ENCODE measurements at places on chromosomes 12 and 14.

- DNase-seq = no peak
Observed at GRCh38 chr14:101075025-101075800, 171.7 kb upstream of the RTL1 start.

GRCh38 chr12:108668542-108668941 lies 34.8 kb upstream of the SELPLG start:
- DNase-seq = no peak

GRCh38 chr14:93709249-93709648 lies 79.0 kb downstream of the PRIMA1 start:
- DNase-seq = no peak

DNA sequence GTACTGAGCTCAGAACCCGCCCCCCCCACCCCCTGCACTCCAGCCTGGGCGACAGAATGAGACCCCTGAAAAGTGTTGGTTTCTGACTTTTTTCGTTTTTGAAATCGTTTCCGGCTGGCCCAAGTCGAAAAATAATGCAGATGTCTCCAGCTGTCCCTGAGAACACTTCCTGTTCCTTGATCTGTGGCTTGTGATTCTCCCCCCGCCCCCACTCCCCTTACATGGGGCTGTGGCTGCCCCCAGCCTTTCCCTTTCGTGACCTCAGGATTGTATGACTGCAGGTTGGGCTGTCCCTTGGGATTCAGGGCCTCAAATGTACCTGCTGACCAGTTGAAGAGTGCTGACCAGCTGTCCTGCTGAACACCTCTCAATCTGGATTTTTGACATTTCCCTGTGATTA lies 34.1 kb downstream of the NOC4L start:
- no peak for DNase-seq

GRCh38 chr12:67601126-67601525 lies 47.4 kb upstream of the DYRK2 start:
- DNase-seq = no peak

DNA sequence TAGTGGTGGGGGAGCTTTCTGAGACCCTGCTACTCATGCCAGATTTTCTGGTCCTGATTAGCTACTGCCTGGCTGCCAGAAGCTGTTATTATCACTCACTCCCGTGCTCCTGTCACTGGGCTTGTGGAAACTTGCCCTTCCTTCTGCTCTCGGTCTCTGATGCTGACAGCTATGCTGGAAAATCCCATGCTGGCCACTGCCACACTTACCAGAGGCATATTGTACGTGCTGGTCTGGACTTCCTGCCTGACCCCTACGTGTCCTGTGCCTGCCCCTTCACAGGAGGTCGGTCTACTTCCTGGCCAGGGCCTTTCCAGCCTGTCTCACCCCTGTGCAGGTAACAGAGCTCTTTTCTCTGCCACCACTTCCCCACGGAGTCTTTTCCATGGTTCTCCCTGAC lies 149.4 kb upstream of the PLEKHG7 start:
- DNase-seq = no peak

GRCh38 chr12:124053851-124054250 lies 80.8 kb downstream of the ZNF664 start:
- DNase-seq = peak; percentile 45

DNA sequence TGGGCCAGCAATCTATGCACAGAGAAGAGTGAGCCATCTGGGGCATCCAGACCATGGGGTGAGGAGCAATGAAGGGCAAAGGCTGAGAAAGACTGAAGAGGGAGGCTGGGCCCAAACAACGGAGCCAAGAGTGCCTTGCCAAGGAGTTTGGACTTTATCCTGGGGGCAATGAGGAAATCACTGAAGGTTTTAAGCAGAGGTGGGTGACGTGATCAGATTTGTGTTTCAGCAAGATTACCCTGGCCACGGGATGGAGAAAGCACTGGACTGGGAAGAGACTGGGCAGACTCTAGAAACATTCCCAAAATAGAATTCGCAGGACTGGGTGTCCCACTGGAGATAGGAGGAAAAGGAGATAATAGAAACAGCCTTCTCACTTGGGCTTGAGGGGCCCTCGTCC lies 65.3 kb downstream of the DPF3 start:
- no peak for DNase-seq

DNA sequence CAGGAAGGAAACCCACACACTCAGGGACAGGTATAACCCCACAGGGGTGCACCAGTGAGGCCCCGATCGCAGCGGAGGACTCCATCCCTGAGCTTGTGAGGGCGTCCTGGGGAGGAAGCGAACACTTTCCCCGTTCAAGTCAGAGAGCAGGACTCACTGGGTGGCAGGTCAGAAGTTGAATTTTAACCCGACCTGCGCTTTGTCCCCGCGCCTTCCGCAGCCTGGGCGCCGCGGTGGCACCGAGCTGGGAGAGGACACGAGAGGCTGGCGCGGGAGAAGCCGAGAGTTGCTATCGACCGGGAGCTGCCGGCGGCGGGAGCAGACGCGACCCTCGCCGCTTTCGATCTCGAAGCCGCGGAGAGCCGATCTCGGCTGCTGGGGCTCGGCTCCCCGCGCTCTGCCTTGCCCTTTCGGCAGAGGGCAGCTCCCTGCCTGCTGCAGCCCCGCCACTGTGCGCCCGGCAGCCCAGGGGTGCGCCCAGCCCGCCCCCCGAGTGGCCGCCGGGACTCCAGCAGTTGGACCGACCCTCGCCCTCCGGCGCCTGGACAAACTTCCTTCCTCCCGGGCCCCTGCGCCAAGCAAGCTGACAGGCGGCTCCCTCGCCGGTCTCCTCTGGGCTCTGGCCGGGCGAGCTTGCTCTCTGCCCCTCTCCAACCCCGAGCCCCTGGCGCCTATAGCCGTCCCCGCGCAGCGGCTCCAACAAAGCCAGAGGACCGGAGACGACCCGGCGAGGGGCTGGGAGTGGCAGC lies 918 bp downstream of the LIN7A start:
- DNase-seq = peak; percentile 50

GRCh38 chr14:43792980-43793379 lies 714.1 kb downstream of the FSCB start:
- DNase-seq = no peak

GRCh38 chr14:56417173-56417572 lies 162.4 kb upstream of the TMEM260 start:
- no peak for DNase-seq

- no peak for DNase-seq
Observed at GRCh38 chr12:77042833-77043232, 22.5 kb downstream of the E2F7 start.

DNA sequence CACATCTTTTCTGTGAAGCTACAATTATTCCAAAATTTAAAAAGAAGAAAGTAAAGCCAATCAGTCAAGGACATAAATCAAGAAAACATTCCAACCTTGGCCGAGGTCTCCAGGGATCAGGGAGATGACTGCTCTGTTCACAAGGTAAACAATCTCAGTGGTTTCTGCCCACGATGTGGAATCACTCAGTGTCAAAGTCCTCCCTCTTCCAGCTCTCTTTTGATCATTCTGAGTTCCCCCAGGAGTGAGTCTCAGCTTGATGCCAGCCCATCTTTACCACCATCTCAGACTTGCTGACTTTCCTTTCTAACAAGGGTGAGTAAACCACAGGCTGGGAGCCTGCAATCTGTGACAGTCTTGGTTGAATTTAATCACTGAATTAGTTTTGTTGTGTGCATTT lies 4.8 kb upstream of the SERPINA9 start:
- DNase-seq = no peak

- DNase-seq = no peak
Observed at GRCh38 chr12:690466-690865, 27.2 kb upstream of the NINJ2 start.

DNA sequence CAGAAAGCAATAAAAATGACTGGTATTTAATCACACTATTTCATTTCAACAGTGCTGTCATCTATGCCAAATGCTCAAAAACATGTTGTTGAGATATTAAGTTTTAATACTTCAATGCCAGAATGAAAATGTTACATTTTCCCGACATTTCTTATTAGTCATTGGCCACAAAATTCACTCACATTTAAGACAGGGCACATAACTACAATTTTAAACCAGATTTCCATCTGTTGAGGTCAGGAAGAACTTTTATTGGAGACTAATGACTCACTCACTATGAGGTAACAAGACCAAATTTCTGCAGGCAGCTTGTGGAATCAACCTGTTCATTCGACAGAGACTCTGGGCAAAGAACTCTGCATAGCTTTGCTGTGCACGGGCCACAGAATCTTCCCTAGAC lies 36.8 kb downstream of the PPTC7 start:
- DNase-seq = no peak

GRCh38 chr12:51832354-51833107 lies 16.0 kb downstream of the FIGNL2 start:
- no peak for DNase-seq

- DNase-seq = no peak
Observed at GRCh38 chr12:53538209-53538689, 31.0 kb upstream of the NPFF start.

- no peak for DNase-seq
Observed at GRCh38 chr14:66074537-66074936, 411.6 kb upstream of the CCDC196 start.

GRCh38 chr12:48556631-48557030 lies 13.2 kb downstream of the LALBA start:
- DNase-seq = no peak

- DNase-seq = no peak
Observed at GRCh38 chr12:51815571-51815970, 32.9 kb downstream of the FIGNL2 start.

GRCh38 chr14:90361865-90362557 lies 30.3 kb upstream of the NRDE2 start:
- DNase-seq = no peak

GRCh38 chr14:73787486-73788316 lies 63.9 kb upstream of the PTGR2 start:
- no peak for DNase-seq

DNA sequence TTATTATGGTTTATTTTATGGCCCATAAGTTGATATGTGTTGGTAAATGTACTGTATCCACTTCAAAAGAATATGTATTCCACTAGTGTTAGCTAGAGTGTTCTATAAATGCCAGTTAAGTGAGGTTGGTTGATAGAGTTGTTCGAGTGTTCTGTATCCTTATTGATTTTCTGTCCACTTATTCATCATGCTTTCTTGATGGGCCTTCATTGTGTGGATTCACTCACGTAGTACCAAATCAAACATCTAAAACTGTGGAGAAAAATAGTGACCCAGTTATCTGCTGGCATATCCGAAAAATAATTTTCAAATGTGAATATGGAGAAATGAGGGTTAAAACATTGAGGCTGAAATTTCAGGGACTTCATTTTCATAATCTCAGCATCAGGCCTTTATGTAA lies 230.4 kb downstream of the TRHDE start:
- no peak for DNase-seq

- DNase-seq = no peak
Observed at GRCh38 chr12:91931111-91931510, 214.5 kb downstream of the BTG1 start.

- no peak for DNase-seq
Observed at GRCh38 chr12:27549236-27549800, 25.3 kb downstream of the PPFIBP1 start.

DNA sequence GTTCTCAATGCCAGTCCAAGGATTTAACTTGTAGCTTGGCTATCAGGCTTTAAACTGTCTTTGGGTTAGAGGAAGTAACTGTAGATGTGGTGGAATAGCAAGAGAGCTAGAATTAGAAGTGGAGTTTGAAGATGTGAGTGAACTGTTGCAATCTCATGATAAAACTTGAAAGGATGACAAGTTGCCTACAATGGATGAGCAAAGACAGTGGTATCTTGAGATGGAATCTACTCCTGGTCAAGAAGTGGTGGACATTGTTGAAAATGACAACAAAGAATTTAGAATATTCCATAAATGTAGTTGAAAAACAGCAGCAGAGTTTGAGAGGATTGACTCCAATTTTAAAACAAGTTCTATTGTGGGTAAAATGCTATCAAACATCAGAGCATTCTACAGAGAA lies 199.0 kb downstream of the DUSP6 start:
- DNase-seq = no peak

GRCh38 chr12:97275728-97276590 lies 186.6 kb upstream of the RMST start:
- no peak for DNase-seq

DNA sequence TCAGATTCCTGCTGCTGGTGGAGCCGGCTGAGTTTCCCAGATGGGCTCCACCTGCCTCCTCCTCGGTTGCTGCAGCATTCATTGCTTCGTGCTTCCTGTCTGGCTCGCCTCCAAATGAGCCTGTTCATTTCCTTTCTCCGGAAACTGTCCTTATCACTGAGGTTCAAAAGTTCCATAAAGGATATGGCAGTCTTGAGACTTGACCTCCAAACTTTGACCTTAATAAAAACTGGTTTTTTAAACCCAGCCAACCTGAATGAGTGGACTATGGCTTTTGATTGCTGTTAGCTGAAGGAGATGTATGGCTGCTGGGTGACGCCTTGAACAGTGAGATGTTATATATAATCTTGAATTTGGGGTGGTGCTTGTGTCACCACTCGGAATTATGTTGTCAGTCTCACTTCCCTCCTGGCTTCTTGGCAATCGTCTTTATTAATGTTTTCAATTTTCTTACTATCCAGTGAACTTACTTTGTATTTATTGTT lies 62.7 kb downstream of the RASSF3 start:
- no peak for DNase-seq

- no peak for DNase-seq
Observed at GRCh38 chr12:6033546-6033945, 88.5 kb upstream of the ANO2 start.

DNA sequence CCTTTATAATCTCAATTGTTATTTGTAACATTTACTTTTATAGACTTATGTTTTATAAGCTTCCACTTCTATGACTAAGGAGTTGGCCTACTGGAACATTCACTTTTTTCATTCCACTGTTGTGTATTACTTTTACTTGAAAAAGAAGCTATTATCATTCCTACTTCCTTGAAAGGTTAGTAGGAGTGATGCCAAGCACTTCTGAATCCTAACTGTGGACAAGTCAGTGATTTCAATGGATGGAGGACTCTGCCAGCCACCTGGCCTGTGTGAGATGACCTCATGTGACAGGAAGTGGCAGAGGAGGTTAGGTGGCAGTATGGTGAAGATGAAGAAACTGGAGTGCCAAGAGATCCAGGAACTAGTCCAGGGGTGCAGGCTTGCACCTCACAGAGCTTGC lies 46.0 kb downstream of the TECPR2 start:
- no peak for DNase-seq

GRCh38 chr14:36020120-36021029 lies 156.1 kb downstream of the PTCSC3 start:
- no peak for DNase-seq

DNA sequence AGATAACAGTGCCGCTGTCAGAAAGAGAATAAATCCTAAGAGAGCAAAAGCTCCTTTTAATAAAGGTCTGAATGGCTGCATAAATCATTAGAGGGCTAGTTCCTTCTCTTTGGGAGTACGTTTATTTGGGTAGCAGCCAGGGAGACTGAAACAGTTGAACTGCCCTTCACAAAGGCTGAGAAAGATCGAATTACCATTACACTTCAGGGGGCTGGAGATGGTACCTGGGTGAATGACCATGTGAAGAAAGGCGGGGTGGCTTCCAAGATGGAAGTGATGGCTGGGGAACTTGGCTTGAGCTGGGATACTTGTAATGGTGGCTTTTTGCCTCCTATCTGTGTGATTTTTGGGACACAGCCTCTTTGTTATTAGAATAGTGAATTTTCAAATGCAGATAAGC lies 1.7 kb upstream of the FGD4 start:
- DNase-seq = no peak

All from HEK293T (cell line).